Stimulated activated CD4-positive, alpha-beta T cell treated with anti-CD3 and anti-CD28 coated beads, Interleukin-4, amount 100 ng/mL, for 1 hour (primary cell): ENCODE measurements at places on chromosomes 6 and 20.

- DNase-seq = no peak
These were observed 11.0 kb downstream of the RIPOR2 start for GRCh38 chr6:24924580-24925356.

DNA sequence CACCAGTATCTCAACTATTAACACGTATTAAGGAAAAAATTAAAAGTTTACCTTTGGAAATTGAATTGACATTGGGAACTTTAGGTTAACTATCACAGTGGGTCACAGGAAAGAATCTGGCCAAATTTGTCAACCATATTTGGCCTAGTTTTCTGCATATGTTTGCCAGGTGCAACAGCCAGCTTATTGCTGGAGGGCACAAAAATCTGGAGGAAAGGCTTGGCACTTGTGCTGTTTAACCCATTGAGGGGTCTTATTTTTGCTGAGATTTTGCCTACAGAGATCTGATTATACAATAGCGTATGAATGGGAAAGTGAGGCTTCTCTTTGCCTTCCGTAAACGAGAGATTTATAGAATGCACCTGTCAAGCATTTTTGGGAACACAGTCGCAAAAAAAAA lies 190.4 kb downstream of the PRL start:
- DNase-seq = no peak

- no peak for DNase-seq
These were observed 25.4 kb upstream of the C20orf144 start for GRCh38 chr20:33636776-33637175.

DNA sequence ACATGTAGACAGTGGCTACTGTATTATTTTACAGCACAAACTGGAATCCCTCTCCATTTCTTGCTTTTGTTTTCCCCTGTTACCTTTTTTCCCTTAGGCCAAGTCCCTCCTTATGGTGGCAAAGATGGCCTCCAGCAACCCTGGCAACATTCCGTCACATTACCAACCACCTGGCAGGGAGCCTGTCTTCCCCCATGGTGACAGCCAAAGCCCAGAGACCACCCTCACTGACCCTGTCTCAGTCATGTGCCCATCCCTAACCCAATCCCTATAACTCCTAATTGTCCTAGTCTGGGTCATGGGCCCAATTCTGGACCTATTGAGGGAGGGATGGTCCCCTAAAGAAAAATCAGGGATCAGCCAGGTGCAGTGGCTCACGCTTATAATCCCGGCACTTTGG lies 27.6 kb downstream of the PARD6B start:
- DNase-seq = no peak

- no peak for DNase-seq
These were observed 154.7 kb upstream of the SGK1 start for GRCh38 chr6:134472661-134473060.

GRCh38 chr6:133854364-133855275 lies 34.3 kb upstream of the TCF21 start:
- peak; percentile 2 for DNase-seq

GRCh38 chr6:74671558-74672025 lies 534.3 kb downstream of the COL12A1 start:
- no peak for DNase-seq

- peak; percentile 47 for DNase-seq
These were observed 121.8 kb downstream of the SASH1 start for GRCh38 chr6:148464319-148465010.

GRCh38 chr6:75815756-75816155 lies 66.7 kb downstream of the MYO6 start:
- no peak for DNase-seq

DNA sequence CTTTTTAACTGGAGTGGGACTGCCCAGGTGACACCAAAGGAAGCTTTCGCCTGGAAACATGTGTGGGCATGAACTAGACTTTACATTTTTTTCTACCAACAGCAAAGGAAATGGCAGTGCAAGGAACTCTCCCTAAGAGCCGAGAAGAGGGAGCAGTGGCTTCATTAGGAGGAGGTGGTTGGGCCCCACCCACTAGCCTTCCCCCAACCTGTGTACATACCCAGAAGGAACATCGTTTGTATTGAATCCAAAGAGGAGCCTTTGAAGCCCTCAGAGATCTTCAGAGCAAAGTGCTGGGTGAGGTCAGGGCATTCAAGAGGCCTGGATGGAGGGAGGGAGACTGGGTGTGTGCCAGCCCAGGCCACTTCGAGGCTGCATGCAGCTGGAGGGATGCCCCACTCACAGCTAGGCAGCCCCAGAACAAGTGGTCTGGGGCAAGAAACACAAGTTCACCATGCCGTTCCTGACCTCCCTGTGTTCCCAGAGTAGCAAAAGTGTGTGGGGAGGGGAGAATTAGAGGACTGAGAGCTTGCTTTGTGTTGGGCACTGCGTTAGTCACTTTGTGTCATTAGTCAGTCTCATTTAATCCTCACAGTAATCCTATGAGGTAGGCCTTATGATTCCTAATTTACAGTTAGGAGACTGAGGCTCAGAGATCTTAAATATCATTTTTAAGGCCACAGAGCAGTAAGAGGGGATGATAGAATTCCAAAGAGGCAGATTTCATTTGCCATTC lies 191.6 kb upstream of the SUPT3H start:
- no peak for DNase-seq

GRCh38 chr20:54184071-54184470 lies 10.3 kb upstream of the CYP24A1 start:
- no peak for DNase-seq

DNA sequence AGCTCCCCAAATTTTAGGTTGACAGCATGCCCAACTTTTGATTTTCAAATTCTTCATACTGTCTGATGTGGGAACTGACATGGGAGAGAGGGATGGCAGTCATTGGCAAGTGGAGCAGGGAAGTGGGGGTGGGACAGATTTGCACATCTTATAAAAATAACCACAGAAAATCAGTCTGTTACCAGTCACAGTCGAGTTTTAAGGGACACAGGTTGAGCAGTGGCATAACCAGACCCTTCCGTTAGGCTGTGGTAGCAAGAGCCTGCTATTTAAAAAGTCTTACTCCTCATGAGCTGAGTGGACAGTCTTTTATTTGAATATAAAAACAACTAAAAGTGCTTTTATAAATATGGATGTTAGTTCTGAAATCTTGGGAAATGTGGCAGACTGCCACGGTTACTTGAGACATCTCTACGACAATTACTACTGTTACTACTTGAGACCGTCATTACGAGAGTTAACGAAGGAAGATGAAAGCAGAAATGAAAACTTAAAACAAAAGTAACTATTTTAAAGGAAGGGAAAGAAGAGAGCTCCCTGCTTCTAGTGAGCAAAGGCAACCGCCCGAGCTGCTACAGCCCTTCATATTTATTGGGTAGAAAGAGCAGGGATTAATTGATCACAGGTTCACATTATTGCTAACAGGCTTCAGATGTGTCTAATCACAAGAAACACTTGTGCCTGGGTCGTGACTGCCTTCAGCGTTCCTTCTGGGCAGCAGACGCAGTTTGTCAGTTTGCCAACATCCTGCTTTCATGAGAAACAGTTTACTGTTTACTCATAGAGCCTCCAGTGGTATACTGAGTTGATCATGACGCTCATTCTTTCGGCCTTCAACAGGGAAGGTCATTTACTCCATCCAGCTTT lies 71.3 kb downstream of the EFHC1 start:
- DNase-seq = no peak
